ENCODE measurements at places on chromosomes 5 and 9.

GRCh38 chr9:2216591-2216990 lies 201.4 kb downstream of the SMARCA2 start:
- no peak for DNase-seq

DNA sequence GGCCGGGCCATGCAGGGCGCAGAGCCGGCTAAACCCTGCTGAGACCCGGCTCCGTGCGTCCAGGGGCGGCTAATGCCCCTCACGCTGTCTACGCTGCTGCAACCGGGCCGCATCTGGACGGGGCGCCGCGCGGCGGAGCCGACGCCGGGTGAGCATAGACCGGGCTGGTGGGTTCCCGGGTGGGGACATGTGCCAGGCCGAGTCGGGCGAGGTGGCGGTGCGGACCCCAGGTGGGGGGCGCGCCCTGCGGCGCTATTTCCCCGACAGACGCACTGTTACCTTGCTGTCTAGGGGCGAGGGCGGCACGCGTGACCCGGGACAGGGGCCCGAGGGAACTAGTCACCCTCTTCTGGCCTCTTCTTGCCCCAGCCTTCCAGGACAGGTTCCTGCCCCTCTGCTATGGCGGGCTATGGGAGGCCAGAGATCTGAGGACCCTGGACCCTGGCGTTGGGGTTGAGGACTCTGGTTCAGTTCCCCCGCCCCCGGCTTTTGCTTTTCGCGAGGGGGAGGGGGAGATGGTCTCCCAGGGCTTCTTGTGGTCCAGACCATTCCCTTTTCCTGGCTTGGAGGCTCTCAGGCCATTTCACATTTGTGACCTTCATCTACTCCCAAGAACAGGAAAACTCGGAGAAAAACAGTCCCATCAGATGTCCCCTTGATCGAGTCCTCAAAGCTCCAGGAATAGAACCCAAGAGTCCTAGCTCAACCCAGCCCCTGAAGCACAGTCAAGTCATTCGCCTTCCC lies 536 bp downstream of the SLC27A4 start:
- no peak for DNase-seq

- DNase-seq = no peak
Measured at GRCh38 chr5:33184367-33184766, 256.4 kb upstream of the TARS1 start.

DNA sequence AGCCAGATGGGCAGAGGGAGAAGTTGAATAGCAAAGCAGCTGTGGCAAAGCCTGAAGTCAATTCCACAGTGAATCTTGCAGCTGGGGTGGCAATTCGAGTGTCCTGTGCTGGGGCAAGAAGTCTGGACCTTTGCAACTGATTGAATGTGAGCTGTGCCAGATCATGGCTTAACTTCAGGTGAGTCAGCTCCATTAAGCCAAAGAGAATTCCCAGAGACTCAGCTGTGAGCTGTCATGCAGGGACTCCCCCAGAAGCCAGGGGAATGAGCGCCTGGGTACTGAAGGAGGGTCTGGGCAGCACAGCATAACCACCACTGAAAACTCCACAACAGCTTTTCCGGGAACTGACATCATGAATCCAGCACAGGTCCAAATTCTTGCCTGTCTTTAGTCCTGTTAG lies 153.5 kb upstream of the TRPC7 start:
- no peak for DNase-seq

- DNase-seq = no peak
Measured at GRCh38 chr5:124628721-124629596, 117.5 kb downstream of the ZNF608 start.

All from T-helper 17 cell (primary cell).